ENCODE measurements at places on chromosomes 6 and 20.
A peak's percentile ranks its signal among the peaks of the same experiment; 100 is the strongest.

- DNase-seq = peak; percentile 47
Observed at GRCh38 chr6:105402090-105402938, 568 bp downstream of the PREP start.

- DNase-seq = no peak
Observed at GRCh38 chr20:57847104-57847503, 137.3 kb upstream of the PMEPA1 start.

GRCh38 chr6:152293404-152293803 is 343.8 kb downstream of the SYNE1 start:
- no peak for DNase-seq

DNA sequence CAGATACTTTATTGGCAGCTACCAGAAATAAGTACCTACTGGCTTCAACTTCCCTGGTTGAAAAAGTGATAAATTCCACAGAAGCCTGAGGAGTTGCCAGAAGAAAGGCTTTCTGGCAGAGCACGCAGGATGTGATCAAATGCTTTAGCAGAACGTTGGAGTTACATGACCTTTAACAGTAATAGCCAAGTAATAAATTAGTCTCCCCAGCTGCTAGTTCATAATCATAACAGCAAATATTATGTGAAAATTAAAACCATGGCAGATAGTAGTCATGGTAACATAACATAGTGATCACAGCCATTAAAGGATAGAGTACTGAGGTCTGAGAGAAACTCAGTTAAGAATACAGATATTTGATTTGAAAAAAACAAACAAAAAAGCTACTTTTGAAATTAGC is 567.7 kb downstream of the ADGRB3 start:
- no peak for DNase-seq

DNA sequence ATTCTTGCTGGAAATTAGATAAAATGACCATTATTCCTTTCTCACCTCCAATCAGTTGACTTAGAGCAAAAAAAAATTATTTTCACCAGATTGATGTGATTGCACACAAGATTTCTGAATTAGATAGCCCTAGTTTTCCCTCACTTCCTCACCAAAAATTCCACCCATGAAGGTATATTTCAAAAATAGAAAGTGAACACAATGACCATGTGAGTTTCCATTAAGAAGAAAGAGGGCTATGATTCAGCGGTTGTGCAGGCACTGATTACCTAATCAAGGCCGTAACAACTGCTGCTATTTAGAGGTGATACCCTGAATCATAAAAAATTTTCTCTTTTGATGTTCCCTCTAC is 19.5 kb upstream of the RALGAPA2 start:
- DNase-seq = peak; percentile 39

GRCh38 chr6:143741480-143741879 is 63.7 kb downstream of the PHACTR2 start:
- DNase-seq = no peak

- DNase-seq = peak; percentile 95
Observed at GRCh38 chr6:16741112-16742016, 19.9 kb downstream of the ATXN1 start.

- DNase-seq = no peak
Observed at GRCh38 chr6:6474170-6474920, 114.2 kb upstream of the LY86 start.

GRCh38 chr6:45584127-45584526 is 206.4 kb upstream of the SUPT3H start:
- no peak for DNase-seq
